ENCODE measurements at places on chromosomes 5 and 9.

DNA sequence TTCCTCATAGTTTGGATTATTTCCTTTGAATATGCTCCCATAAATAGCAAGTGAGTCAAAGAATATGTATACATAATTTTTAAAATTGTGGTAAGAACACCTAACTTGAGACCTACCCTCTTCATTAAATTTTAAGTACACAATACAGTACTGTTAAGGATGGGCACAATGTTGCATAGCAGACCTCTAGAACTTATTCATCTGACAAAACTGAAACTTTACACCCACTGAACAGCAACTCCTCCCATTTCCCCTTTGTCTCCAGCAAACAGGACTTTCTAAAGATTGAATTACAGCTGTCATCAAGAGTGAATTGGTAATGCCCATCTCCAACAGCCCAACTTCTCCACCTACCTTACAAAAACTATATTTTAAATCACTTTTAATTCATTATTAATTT lies 388.9 kb downstream of the HTR1A start:
- no peak for DNase-seq

DNA sequence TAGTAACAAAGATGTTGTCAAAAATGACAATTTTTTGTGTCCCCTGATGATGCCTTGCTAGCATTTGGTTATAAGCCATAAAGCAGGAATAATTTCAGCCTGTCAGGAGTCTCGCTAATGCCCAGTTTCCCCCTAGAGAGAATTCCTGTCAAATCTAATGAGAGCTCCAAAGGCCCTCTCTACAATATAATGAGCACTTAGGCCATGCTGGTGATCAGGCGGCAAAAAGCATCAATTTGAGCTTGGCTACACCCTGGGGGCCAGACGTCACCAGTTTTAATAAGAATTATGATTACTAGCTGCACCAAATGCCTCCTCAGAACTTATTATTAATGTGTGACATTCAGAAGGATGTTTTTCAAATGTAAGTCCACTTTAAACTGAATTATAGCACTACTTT lies 6.1 kb downstream of the TLE1 start:
- DNase-seq = no peak

DNA sequence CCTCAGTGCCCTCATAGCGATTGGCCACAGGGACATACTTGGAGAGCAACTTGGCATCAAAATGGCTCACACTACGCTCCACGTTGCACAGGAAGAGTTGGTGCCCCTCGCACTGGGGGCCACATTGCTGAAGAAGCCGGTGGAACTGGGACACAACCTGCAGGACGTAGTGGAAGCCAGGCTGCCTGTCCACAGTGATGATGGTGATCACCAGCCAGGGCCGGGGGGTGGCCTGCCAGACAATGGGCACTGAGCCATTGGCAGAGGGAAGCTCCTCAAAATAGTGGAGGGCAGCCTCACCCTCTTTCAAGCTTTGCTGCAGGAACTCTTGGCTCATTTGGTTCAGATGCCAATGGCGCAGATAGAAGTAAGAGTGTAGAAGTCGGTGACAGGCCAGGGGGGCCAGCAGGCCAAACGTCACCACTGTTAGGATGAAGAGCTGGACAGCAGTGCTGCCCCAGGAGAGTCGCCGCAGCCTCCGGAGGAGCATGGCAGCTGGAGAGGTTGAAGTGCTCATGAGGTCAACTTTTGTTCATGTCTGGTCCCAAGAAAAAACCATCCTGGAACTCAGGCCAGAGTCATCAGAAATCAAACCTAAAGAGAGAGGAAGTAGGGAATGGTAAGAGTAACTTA lies 41.1 kb upstream of the ALDOB start:
- DNase-seq = no peak

DNA sequence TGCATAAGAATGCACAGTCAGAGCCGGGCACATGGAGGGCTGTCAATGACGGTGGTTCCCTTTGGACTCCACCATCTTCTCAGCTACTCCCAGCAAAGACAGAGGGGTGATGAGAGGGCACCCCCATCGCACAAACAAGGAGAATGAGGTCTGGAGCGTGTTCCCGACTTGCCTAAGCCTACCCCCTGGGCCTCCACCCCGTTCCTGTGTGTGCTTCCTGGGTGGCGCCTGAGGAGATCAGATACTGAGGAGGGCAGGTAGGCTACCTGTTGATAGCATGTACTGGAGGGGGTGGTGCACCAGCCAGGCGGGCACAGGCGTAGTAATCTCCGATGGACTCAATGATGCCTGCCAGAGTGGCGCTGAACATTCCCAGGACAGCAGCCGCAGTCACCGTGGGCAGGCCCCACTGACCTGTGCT lies 4.1 kb downstream of the SLC23A1 start:
- DNase-seq = no peak

DNA sequence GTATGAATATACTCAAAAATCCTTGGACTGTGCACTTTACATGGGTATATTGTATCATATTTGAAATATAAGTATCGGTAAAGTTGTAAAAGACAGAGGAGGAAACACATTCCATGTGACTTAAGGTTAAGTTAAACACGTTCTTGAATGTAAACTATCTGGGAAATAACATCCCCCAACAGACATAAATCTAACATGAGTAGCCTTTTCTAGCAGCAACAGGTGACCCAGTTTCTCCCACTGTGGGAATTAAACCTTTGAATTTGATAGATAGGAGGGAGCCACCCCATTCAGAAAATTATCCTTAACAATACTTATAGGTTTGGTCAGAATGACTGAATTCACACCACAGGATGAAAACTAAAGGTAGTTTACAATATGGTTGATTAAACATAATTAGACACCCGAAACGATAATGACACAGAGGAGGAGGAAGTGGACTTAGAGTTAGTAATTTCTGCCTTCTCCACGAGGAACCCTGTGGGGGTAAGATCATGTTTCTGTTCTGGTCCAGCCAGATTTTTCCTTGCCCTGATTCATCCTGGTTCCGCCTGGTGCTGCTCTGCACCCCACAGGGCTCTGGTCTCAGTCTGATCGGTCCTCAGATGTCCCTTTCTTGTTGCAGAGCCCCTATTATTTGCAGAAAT lies 84.6 kb upstream of the DNAH5 start:
- DNase-seq = no peak

DNA sequence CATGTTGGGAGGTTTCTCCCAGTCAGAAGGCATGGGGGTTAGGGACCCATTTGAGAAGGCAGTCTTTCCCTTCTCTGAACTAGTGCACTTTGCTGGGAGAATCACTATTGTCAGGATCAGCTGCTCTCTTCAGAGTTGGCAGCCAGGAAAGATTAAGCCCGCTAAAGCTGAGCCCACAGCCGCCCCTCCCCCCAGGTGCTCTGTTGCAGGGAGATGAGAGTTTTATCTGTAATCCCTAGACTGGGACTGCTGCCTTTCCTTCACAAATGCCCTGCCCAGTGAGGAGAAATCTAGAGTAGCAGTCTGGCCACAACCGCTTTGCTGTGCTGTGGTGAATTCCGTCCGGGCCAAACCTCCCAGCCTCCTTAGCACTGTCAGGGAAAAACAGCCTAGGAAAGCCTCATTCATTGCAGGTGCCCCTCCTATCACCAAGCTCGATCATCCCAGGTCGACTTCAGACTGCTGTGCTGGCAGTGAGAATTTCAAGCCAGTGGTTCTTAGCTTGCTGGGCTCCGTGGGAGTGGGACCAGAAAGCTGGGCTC lies 69.8 kb downstream of the CNTLN start:
- no peak for DNase-seq

GRCh38 chr5:76657683-76658311 lies 34.6 kb upstream of the F2RL2 start:
- DNase-seq = no peak

- no peak for DNase-seq
These were observed 53.0 kb upstream of the SIMC1 start for GRCh38 chr5:176185133-176185733.

DNA sequence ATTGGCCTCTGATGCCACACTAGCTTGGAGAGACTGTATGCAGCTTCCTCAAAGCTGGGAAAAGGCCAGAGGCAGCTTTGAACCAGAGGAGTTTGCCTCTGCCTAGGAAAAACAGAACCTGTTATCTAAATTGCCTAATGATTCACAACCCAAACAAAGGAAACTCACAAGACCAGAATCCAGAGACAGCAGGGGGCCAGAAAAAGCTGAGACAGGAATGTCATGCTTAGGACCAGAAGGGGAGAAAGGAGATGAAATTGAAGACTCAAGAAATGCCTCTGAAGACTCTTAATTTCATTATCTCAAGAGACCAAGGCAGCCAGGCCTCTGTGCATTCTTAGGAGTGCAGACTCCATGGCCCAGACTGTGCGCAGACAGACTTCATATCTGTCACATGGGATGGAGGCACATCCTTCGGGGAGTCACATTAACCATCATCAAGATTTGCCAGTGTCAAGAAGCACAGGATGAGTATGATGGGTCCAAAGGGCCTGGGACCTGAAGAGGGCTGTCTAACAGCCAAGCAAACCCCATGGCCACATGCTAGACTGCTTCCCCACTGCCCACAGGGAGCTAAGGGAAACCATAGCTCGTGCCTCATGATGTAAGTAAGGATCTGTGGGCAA lies 57.3 kb downstream of the ARSB start:
- no peak for DNase-seq

- DNase-seq = no peak
These were observed 3.1 kb upstream of the UNC13B start for GRCh38 chr9:35158501-35159280.

GRCh38 chr5:155929112-155929511 lies 397.9 kb upstream of the SGCD start:
- DNase-seq = no peak

DNA sequence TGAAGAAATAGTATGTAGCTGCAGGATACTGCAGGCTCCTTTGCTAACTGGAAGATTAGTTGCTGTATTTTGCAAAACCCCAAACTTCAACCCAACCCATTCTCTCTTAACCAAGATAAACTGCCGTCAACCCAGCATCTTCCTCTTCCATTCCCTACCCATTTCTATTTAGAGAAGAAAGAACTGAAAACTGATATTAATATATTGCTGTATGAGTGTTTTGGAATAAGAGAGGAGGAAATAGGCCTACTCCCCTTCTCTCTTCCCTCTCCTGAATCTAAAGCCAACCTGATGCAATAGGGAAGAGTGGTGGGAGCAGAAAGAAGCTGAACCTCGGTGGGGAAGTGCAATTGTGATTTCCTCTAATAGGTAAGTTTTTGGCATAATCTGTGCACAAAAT lies 83.7 kb downstream of the TMEM215 start:
- DNase-seq = no peak

GRCh38 chr9:33190021-33190705 lies 23.0 kb upstream of the B4GALT1 start:
- no peak for DNase-seq

DNA sequence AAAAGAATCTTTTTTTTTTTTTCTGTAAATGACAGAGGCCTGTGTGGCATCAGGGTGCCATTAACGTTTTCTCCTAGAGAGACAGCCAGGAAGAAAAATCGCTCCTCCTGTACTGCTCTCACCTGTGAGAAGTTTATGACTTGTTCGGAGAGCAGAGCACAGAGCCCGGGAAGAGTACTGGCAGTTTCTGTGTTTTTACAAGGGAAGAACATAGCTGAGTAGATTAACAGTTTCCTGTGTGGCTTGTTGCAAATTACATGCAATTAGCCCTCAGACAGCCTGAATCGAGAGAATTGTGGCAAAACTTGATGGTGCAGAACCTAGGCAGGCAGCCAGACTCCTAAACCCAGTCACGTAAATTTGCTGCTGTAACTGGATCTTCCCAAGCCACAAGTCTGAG lies 32.1 kb downstream of the PRKACG start:
- DNase-seq = no peak

GRCh38 chr9:127506814-127507750 lies 55.8 kb downstream of the LRSAM1 start:
- no peak for DNase-seq

DNA sequence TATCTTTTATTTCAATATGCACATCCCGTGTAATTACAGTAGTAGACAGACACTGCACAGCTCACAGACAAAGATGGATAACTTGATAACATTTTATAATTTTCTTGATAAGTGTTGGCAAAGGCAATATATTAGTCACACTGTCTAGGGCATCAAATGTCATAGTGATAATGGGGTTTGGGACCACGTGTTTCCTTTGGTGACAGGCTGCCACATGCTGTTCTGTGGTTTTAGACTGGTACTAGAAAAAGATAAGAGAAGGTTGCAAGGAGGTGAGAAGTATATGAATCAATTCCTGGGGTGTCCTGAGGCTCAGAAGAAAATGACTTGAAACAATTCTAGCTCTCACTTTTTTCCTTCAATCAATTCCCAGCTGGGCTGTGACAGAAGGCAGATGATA lies 258.8 kb upstream of the CHD1 start:
- no peak for DNase-seq

- DNase-seq = no peak
These were observed 2.4 kb upstream of the PRRC2B start for GRCh38 chr9:131391504-131391903.

DNA sequence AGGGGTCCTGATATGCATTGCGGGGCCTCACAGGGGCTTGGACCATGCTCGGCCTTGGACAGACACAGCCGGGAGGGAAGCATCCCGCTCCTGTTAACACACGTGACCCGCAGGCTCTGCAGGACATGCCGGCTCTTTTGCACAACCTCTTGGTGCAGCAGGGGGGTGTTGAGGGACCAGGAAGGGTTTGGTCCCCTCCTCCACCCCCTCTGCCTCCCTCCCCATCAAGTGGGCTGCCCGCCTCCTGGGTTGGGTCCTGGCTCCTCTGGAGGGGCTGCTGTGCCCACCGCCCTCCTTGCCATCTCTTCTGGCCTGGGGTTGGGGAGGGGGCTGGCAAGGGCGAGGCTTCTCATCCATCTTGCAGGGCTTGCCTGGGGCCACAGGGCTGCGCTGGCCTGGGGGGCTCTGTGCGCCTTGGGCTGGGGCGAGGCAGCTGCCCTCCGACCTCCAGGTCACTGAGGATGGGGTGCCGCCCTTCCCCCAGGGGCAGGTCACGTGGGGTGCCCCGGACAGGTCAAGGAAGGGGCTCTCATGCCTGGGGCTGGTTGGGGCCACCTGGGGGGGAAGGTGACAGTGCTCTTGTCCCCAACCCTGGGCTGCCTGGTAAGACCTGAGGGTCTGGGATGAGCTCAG lies 16.8 kb upstream of the SLC9A3 start:
- no peak for DNase-seq

- peak; percentile 31 for DNase-seq
These were observed 13.2 kb downstream of the GZMK start for GRCh38 chr5:55037046-55037771.

- DNase-seq = no peak
These were observed 158.6 kb downstream of the MELK start for GRCh38 chr9:36731068-36731956.

Measured in activated T-helper 9 cell treated with anti-CD3 and anti-CD28 coated beads, Interleukin-2, amount 50 U/mL, for 16 hours (primary cell).